ENCODE measurements at places on chromosomes 2 and 18. TPM values are rescaled to one million over a fixed set of nuclear protein-coding genes. Genes with fewer than 3 reads are reported as not detected.

The INPP5D gene
- 9.0 TPM for total RNA-seq

DNA sequence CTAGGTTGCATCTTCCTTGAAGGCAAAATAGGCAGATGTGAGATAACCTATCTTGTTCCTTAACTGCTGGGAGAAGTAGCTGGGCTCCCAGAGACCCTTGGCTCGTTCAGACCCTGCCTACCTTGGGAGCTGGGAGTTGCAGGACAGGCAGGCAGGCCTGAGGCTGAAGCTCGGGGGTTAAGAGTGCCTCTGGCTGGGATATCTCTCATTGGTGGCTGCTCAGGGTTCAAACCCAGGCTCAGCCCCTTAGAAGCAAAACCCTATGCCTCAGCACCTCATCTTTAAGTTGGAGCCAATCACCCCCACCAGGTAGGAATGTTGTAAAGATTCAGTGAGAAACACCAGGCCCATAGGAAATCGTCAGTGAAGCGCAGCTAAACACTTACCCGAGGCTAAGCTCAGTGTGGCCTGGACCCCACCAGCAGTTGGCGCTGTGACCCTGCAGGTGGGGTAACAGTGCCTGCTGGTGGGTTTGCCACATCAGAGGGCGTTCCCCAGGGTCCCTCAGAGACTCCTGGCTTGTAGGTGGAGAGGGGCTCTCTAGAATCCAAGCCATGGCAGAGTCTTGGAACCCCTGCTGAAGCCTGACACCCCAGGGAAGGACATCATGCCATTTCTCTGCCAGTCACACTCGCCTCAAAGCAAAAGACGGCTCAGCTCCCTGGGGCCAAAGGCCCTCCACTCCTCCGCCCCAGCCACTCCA lies 54.6 kb upstream of the GPR17 start:
- peak; percentile 84 for DNase-seq

GRCh38 chr2:71687412-71687811 lies 234.1 kb downstream of the DYSF start:
- DNase-seq, result no peak

The TRIM43 gene
- total RNA-seq, result not detected

DNA sequence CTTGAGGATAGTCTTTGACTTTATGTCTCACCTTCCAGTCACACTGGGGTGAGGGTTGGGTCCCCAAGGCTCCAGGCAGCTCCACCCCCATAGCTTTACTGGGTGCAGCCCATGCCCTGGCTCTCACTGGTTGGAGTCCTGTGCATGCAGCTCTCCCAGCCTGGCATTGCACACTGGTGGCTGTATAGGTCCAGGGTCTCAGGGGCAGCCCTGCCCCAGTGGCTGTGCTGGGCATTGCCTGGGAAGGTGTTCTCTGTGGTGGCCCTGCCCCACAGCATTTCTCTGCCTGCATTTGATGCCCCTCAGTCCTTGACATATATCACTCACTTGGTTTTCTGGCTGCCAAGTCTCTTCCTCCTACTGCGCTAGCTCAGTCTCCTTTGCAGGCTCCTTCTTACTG lies 21.2 kb downstream of the MPHOSPH10 start:
- no peak for DNase-seq

GRCh38 chr2:171814883-171815282 lies 79.2 kb downstream of the SLC25A12 start:
- no peak for DNase-seq

The PSTPIP2 gene
- total RNA-seq, result 1.2 TPM

DNA sequence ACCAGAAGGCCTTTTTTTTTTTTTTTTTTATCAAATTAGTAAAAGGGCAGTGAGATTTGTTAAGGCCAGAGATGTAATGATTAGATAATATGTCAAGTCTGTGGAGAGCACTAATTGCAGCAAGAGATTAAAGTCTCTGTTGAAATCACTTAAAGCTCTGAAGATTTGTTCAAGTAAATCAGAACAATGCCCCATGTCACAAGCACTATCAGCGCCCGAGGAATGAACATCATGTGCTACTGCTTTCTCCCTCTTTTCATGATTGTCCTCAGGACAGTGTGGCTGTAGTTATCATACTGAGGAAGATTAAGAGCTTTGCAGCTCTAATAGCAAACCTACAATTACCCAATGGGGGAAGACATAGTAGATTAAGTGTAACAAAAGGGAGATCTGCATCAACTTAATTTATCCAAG lies 71.1 kb downstream of the TDRD15 start:
- DNase-seq, result no peak

DNA sequence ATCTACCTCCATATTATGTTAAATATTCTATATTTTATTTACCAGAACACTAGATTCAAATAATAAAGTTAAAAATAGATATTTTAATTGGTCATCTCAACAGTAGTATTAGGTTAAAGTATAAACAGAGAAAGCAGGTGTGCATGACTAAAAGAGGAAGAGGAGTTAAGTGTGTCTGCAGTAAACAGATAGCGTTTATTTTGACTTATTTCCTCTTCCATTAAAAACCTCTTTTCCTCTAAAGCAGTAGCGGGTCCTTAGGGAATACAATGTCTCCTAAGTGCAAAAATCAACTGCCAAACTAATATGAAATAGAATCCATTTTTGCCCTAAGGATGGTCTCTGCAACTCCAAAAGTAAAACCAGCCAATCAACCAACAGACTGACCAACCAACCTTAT lies 27.7 kb downstream of the EIF2AK3 start:
- no peak for DNase-seq

DNA sequence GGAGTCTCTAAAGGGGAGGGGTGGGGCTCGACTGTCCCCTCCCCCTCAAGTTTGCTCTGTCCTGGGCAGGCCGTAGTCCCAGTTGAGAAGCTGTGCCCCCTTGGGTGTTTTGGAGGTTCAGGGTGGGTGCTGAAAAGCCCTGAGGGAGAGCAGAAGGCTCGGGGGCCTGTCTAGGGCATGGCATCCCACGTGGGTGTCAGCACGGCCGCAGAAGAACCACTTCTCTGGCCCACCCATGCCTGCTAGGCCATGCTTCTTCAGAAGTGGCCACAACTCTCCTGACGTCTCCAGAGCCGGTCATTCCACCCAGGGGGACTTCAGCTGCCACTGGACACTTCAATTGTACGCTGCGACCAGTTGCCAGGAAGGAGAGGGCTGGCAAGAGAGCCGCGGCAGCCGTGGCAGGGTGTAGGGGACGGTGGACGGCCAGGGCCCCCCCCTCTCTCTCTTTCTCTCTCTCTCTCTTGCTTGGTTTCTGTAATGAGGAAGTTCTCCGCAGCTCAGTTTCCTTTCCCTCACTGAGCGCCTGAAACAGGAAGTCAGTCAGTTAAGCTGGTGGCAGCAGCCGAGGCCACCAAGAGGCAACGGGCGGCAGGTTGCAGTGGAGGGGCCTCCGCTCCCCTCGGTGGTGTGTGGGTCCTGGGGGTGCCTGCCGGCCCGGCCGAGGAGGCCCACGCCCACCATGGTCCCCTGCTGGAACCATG lies at the start of gene INPP5D:
Gene INPP5D (plus strand): TSS at position 546 of the 704 bp plus-strand sequence. CDS start 137 bp downstream, at position 683.
- peak; percentile 72 for DNase-seq

- DNase-seq, result no peak
Observed at GRCh38 chr2:224398289-224398688, 3.6 kb downstream of the FAM124B start.

The TACR1 gene
- 0.73 TPM for total RNA-seq

- DNase-seq, result no peak
Observed at GRCh38 chr2:46362667-46363012, 65.4 kb downstream of the EPAS1 start.

The IL1F10 gene
- not detected for total RNA-seq

GRCh38 chr2:6290217-6291015 lies 575.3 kb downstream of the CMPK2 start:
- DNase-seq, result peak; percentile 55

The GPR39 gene
- 12.3 TPM for total RNA-seq

- DNase-seq, result peak; percentile 97
Observed at GRCh38 chr2:74833418-74834233, at the start of gene HK2. HK2 (plus strand) TSS chr2:74834127; CDS start chr2:74834581, 454 bp downstream.

The CRIM1 gene
- total RNA-seq, result 158 TPM

DNA sequence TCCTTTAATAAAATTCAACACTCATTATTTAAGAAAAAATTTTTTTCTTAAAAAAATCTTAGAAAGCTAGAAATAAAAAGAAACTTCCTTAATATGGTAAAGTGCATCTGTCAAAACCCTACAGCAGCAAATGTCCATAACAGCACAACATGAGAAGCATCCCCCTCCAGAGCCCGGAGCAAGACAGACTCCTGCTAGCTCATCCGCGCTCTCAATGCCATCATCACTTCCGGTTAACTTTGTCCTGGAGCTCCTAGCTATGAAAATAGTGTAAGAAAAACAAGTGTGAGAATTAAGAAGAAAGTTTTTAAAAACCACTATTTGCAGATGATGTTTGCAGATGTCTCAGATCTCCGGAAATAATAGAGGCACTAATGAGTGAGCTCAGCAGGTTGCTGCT lies 103.1 kb downstream of the TEX51 start:
- no peak for DNase-seq

The TUBA3E gene
- total RNA-seq, result not detected

The STK25 gene
- 308 TPM for total RNA-seq

DNA sequence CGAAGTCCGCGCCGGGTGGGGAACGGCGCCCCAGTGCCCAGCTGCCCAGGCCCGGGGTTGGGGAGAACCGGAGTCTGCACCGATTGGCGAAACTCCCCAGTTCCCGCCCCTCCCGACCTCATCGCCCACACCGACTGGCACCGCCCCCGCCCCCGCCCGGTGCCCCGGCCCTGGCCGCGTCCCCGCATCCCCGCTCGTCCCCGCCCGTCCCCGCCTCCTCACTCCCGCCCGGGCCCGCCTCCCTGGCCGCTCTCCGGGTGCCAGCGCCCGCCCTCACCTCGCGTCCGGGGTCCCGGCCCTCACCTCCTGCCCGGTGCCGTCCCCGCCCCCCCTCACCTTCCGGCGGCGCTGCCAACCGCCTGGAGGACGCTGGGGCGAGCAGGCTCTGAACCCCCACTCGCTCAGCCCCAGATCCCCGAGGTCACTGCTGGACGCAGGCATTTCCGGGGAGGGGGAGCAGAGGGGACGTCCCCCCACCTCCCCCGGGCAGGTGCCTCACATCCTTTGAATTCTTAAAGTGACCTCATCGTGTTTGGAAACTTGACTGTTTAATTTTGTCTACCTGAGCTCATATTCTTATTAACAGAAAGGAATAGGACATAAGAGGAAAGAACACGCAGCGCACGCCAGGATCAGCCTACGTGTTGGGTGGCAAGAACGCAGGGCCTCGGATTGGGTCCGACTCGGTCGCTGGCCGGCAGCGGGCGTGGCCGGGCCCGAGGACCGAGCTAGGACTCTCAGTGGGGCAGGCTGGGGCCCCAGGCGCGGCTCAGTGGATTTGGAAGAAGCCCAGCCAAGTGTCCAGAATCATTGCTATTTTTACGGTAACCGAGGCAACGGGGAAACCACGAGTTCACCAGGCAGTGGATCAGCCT lies at the start of gene FAM110C:
Gene FAM110C (minus strand): TSS at position 35 of the 875 bp plus-strand sequence. CDS start 120 bp downstream, outside the sequence.
- peak; percentile 88 for DNase-seq

DNA sequence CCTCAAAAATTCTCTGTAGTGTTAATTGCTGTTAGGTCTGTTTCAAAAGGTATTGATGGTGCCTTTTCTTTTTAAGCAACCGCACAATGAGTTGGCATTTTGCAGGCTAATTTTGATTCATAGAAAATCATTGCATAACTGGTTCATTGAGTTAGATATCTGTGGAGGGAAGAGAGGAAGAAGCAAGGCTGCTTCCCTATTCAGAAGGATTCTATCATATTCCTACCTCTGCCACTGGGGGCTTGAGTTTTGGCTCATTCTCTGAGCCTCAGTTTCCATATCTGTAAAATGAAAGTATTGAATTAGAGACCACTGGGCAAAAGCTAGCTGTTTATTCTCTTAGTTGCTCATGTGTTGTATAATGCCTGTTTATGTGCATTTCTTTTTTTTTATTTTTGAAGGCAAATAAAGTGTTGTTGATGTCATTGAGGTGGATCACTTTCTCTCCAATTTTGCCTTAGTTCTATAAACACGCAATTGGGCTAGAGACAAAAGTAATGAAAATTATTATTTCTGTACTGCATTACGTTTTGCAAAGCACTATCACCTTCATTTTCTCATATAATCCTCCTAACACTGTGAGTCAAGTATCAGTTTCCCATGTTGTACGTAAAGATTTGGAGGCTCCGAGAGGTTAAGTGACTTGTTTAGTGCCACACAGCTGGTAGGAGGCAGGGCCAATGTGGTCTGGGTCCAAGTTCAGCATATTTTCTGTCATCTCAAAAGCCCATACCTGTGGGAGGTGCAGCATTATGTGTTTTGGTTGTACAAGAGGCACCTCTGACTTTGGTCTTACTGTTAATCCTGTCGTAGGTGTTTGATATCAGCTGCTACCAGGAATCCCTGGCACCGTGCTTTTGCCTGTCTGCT lies 5.9 kb downstream of the TRIB2 start:
- DNase-seq, result no peak

DNA sequence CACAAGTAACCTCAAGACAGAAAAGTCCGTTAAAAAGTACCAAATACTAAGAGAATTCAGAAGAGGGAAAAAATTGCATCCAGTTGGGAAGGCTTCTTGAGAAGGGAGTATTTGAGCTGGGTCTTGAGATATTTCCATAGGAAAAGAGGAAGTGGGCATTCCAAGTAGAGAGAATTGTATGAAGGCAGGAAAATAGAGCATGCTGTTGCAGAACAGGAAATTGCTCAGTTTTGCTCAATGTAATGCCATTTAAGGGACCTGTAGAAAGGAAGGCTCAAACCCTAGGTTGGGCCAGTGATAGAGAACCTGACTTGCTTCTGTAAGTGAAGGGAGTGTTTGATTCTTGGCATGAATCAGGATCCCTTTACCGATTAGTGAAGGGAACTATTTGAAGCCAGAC lies 1.0 kb upstream of the ZC3H8 start:
- no peak for DNase-seq

DNA sequence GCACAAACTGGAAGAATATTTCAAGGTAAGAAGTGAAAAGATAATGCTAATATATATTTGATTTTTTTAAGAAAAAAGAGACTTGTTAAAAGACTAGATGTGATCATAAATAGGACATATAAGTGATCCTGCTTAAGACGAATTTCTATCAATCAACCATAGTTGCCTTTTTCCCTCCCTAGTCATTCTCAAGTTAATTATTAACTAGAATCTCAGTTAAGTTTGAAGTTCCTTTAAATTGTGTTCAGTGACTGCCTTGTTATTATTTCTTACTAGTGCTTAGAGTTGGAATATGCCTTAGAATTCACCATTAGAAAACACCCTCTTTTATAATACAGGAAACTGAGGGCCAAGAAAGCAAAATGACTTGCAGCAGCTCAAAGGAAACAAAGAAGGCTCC lies 141.5 kb upstream of the SP5 start:
- DNase-seq, result no peak

The CTNNA2 gene
- not detected for total RNA-seq

GRCh38 chr18:55405893-55406406 lies 182.0 kb downstream of the TCF4 start:
- peak; percentile 92 for DNase-seq

- DNase-seq, result no peak
Observed at GRCh38 chr18:48399303-48400075, 9.7 kb downstream of the ZBTB7C start.

The CLEC4F gene
- not detected for total RNA-seq

The COBLL1 gene
- total RNA-seq, result 129 TPM

The ALPG gene
- total RNA-seq, result not detected

- DNase-seq, result no peak
Observed at GRCh38 chr18:23592911-23593310, 6.6 kb upstream of the NPC1 start.
